Stimulated activated CD8-positive, alpha-beta memory T cell treated with anti-CD3 and anti-CD28 coated beads, Interleukin-7, amount 100 ng/mL, for 1 hour (primary cell): ENCODE measurements at places on chromosomes 16 and 17.
A peak's percentile ranks its signal among the peaks of the same experiment; 100 is the strongest.

DNA sequence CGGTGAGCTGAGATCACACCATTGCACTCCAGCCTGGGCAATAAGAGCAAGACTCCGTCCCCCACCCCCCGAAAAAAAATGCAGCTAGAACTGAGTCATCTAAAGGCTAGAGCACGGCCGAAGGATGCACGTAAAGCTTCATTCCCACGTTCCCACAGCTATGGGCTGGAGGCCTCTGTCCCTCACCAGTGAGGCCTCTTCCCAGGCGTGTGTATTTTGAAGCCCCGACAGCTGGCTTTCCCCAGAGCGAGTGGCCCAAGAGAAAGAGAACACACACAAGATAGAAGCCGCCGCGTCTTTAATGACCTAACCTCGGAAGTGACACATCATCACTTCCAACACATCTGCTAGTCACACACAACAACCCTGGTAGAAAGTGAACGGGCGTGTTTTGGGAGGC, 6.6 kb upstream of the KCTD5 start:
- no peak for DNase-seq

GRCh38 chr17:79865351-79866210, 26.3 kb upstream of the CBX4 start:
- DNase-seq, result no peak

GRCh38 chr16:84848986-84849634, 29.3 kb downstream of the CRISPLD2 start:
- no peak for DNase-seq

DNA sequence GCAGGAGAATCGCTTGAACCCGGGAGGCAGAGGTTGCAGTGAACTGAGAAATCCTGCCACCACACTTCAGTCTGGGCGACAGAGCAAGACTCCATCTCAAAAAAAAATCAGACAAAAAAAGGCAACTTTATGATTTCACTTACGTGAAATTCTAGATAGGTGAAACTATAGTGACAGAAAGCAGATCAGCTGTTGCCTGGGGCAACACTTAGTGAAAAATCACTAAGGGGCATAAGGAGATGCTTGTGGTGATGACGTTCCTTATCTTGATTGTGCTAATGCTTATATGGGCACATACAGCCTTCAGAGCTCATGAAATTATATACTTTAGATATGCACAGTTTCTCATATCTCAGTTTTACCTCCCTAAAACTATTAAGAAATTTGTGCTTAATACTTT, 41.6 kb upstream of the SLC5A10 start:
- no peak for DNase-seq

DNA sequence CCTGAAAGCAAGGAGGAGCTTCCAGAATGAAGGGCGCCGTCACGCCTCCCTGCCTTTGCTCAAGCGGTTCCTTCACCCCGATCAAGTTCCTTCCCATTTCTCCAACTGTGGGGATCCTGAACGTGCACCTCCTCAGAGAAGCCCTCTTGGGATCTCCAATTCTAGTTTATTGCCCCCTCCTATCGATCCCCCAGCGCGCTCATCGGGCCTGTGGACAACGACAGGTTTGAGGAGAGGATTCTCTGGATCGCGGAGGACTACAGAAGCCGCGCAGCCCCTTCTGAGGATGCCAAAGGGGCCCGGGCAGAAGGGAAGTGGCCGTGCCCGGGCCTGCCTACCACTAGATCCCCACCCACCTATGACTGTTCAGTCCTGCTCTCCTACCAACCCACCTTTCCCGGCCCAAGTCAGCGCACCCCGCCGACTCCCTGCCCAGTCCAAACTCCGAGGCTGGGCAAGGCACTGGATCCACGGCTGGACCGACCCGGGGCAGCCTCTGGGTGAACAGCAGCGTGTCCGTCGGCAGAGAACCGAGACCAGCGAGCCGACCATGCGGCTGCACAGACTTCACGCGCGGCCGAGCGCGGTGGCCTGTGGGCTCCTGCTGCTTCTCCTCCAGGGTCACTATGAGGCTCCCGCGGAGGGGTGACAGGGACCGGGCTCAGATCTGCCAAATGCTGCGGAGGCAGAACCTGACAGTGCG, 12.8 kb upstream of the CES3 start:
- DNase-seq, result no peak

DNA sequence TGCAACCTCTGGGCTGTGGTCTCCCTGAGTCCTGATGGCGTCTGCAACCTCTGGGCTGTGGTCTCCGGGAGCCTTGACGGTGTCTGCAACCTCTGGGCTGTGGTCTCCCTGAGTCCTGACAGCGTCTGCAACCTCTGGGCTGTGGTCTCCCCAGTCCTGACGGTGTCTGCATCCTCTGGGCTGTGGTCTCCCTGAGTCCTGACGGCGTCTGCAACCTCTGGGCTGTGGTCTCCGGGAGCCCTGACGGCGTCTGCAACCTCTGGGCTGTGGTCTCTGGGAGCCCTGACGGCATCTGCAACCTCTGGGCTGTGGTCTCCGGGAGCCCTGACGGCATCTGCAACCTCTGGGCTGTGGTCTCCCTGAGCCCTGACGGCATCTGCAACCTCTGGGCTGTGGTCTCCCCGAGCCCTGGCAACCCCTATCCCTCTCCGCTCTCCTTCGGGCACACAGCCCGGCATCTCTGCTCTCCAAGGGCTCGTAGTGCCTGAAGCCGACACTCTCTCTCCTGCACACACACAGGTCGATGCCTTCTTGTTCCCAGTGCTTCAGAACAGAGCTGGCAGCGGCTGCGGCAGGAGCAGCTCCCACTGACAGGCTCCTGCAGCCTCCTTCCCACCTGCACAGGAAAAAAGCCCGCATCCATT, 45.6 kb downstream of the METRNL start:
- no peak for DNase-seq

- no peak for DNase-seq
Measured at GRCh38 chr16:50736448-50736847, 5.4 kb upstream of the CYLD start.

DNA sequence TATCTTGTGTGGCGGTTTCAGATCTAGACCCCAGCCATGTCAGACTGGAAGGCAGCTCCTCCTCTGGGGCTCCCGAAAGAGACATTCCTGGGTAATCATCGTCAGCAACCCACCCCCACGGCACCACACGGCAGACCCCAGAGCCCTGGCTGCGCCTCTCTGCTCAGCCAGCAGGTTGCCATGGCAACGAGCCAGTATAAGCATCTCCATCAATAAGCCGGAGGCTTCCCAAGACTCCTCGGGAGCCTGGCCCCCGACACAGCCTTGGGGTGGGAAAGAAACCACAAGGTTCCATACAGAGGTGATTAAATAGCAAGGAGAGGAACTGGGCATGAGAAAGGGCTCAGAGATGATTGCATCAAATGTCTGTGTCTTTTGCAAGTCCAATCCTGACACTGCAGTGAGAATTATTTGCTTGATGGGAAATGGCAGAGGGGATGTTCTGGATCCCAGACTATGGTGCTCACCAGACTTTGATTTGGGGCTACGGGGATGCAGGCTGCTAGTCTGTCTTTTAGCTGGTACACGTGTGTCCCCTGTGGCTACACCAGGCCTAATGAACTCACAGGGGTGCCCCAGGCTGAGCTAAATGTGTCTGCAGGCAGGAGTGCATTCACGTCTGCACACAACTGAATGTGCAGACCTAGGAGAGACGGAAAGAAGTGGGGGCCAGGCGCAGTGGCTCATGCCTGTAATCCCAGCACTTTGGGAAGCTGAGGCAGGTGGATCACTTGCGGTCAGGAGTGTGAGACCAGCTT, 320.5 kb upstream of the TNRC6C start:
- no peak for DNase-seq

- no peak for DNase-seq
Measured at GRCh38 chr16:57138281-57138935, 46.0 kb downstream of the CPNE2 start.

DNA sequence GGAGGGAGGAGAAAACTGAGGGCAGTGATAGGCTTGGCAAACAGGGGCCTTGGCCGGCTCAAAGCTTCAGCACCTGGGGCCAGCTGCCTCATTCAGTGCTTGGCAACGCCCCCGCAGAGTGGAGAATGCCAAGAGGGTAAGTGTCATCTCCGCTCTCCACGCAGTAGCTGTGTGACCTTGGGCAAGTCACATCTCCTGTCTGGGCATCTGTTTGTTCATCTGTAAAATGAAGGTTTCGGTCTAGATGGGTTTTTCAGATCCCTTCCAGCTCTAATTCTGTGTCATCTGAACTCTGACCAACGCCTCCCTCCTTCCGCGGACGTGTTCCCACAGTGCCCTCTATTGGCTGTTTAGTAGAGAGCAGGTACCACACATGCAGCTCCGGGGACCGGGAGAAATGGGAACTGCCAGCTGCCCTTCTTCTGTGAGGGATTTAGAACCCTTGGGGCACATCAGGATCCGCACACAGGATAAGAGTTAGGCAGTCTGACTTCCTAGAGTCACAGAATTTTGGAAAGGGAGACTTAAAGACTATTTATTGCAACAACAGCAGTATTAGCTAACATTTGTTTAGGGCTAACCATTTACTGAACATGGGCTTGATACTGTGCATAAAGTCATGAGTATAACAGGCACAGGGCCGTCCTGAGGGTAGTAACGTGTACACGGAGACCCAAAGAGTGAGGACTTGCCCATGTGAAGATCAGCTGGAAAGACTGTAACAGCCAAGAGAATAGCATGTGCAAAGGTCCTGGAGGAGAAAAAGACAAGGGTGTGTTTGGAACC, 26.8 kb downstream of the GP2 start:
- no peak for DNase-seq

DNA sequence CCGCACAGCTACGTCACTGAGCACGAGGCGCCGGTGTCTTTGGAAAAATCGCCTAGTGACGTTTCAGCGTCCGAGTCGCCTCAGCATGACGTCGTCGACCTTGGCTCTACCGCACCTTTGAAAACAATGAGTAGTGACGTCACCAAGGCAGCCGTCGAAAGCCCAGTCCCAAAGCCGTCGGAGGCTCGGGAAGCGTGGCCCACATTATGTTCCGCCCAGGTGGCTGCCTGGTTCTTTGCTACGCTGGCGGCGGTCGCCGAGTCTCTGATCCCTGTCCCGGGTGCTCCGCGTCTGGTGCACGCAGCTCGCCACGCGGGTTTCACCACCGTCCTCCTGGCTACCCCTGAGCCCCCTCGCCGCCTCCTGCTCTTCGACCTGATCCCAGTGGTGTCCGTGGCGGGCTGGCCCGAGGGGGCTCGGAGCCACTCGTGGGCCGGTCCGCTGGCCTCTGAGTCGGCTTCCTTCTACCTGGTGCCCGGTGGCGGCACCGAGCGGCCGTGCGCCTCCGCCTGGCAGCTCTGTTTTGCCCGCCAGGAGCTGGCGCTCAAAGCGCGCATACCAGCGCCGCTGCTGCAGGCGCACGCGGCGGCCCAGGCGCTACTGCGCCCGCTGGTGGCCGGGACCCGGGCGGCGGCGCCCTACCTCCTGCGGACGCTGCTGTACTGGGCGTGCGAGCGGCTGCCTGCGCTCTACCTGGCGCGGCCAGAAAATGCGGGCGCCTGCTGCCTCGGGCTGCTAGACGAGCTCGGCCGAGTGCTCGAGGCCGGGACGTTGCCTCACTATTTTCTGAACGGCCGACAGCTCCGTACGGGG, 1.5 kb downstream of the TMEM102 start:
- DNase-seq, result peak; percentile 59

- peak; percentile 42 for DNase-seq
Measured at GRCh38 chr16:67013823-67014633, 14.9 kb upstream of the CBFB start.

GRCh38 chr16:28261942-28262341, 30.4 kb upstream of the SBK1 start:
- DNase-seq, result no peak

- DNase-seq, result no peak
Measured at GRCh38 chr16:1721372-1721771, 15.4 kb downstream of the MAPK8IP3 start.

GRCh38 chr17:39920218-39921210, 2.1 kb upstream of the GSDMB start:
- peak; percentile 13 for DNase-seq

GRCh38 chr17:81631482-81631881, 5.4 kb downstream of the NPLOC4 start:
- no peak for DNase-seq

GRCh38 chr17:68665373-68665772, 64.2 kb upstream of the FAM20A start:
- DNase-seq, result no peak

DNA sequence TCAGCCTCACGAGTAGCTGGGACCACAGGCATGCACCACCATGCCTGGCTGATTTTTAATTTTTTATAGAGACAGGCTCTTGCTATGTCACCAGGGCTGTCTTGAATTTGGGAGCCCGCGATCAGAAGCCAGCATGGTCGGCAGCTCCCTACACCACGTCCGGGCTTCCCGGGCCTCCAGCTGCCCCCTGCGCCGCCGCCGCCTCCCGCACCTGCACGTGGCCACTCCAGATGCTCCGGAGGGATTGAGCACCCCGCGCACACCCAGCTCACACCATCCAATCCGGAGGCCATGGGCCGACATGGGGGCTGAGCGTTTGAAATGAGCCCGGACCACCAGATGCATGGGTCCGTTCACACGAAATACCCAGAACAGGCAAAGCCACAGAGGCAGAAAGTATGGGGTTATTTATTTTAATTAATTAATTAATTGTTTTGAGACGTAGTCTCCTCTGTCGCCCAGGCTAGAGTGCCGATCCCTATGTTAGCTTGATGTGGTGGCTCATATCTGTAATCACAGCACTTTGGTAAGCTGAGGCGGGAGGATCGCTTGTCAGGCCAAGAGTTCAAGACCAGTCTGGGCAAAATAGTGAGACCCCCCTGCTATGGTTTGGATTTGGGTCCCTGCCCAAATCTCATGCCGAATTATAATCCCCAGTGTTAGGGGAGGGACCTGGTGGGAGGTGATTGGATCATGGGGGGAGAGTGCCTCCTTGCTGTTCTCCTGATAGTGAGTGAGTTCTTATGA, 17.1 kb upstream of the PDXDC1 start:
- no peak for DNase-seq

DNA sequence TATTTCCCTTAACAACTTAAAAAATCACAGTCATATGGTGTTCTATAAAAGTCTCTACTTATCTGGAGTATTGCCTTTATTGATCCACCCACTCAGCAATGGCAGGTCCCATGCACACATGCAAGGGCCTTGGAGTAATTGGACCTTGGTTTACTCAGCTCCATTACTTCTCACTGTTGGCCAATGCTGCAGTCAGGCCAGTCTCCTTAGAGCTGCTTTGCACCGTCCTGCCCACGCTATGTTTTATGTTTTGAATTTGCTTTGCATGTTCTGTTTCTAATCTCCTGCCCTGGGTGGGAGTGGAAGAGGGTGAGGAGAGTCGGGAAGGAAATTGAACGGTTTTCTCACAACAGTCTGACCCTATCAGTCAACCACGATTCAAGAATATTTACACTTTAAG, 23.6 kb downstream of the ARHGAP44 start:
- DNase-seq, result no peak

GRCh38 chr17:31293581-31293980, 3.5 kb downstream of the OMG start:
- DNase-seq, result no peak

GRCh38 chr17:63838631-63839171, 3.8 kb downstream of the SMARCD2 start:
- no peak for DNase-seq

DNA sequence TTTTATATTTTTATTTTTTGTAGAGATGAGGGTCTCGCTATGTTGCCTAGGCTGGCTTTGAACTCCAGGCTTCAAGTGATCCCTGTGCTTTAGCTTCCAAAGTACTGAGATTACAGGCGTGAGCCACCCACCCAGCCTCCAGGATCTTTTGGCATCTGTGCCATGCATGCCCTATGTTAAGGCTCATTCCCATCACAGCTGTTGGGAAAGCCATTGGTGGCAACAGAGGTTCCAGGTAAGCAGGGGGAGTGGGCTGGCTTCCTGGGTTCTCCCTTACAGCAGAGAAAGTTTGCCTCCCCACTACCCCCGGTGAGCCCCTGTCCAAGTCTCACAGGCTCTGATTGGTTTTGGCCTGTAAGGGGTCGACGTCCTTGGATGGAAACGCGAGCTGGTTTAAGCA, 8.9 kb upstream of the MRTFB start:
- DNase-seq, result no peak
